ENCODE measurements at places on chromosomes 12 and 14. TPM values are rescaled to one million over a fixed set of nuclear protein-coding genes. Genes with fewer than 3 reads are reported as not detected.

GRCh38 chr12:80580254-80580653 lies 127.2 kb upstream of the MYF6 start:
- no peak for DNase-seq

GRCh38 chr12:129381715-129382114 lies 522.1 kb downstream of the TMEM132D start:
- no peak for DNase-seq

DNA sequence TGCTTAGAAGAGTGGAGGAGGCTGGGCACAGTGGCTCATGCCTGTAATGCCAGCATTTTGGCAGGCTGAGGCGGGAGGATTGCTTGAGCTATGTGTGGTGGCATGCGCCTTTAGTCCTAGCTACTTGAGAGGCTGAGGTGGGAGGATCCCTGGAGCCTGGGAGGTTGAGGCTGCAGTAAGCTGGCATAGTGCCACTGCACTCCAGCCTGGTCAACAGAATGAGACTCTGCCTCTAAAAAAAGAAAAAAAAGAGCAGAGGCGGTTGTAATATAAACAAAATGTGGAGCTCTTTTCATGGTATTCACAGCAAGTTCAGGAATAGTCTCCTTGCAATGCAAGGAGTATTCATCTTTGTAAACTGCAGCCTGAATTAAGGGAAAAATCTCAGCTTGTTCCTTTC lies 27.2 kb downstream of the ARID2 start:
- DNase-seq: no peak

DNA sequence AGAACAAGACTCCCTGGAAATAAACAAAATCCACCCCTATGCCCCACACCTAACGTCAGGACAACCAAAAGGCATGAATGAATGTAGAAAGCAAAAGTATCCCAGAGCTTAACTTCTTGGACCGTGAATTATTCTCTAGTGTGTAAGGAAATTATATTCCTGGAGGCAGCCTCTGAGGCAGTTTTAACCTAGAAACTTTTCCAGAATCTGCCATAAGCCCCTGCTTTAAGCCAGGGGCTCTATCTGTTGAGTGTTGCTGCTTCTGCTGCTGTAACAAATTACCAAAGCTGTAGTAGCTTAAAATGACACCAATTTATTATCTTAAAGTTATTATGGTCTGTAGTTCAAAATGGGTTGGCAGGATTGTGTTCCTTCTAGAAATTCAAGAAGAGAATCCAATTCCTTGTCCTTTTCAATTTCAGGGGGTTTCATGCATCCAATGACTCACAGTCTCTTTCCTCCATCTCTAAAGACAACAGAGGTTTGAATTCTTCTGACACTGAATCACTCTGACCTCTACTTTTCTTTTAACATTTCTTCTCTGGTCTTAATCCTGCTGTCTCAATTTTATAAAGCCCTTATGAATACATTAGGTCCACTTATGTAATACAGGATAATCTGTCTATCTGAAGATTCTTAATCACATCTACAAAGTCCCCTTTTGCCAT lies 242.7 kb downstream of the ATXN7L3B start:
- DNase-seq: no peak

DNA sequence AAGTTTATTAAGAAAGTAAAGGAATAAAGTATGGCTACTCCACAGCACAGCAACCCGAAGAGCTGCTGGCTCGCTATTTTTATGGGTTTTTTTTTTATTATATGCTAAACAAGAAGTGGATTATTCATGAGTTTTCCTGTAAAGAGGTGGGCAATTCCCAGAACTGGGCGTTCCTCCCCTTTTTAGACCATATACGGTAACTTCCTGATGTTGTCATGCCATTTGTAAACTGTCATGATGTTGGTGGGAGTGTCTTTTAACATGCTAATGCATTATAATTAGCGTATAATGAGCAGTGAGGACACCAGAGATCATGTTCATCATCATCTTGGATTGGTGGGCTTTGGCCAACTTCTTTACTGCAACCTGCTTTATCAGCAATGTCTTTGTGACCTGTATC lies 372.5 kb downstream of the ZFP36L1 start:
- no peak for DNase-seq

- DNase-seq: no peak
These were observed 27.1 kb downstream of the RASSF8 start for GRCh38 chr12:25985316-25986175.

The IFNG gene
- total RNA-seq: not detected

The SLC7A8 gene
- 62.3 TPM for total RNA-seq

The TGM1 gene
- 9.5 TPM for total RNA-seq

The PAX9 gene
- not detected for total RNA-seq
